ENCODE measurements at places on chromosomes 11 and 22.

DNA sequence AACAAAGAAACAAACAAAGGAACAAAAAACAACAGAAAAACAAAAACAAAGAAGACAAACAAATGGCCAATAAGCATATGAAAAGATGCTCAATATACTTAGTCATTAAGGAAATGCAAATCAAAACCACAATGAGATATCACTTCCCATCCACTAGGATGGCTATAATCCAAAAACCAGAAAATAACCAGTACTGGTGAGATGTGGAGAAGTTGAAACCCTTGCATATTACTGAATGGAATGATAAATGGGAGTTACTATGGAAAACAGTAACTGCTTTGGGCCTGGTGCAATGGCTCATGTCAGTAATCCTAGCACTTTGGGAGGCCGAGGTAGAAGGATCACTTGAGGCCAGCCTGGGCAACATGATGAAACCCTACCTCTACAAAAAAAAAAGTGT, 44.9 kb upstream of the RBFOX2 start:
- ATAC-seq = no peak

GRCh38 chr11:69035946-69036340, 12.8 kb upstream of the TPCN2 start:
- ATAC-seq = peak; percentile 51

GRCh38 chr11:29159552-29160465, 857.0 kb downstream of the KCNA4 start:
- ATAC-seq = no peak

- ATAC-seq = no peak
Observed at GRCh38 chr22:41846268-41846987, 13.5 kb downstream of the SREBF2 start.

DNA sequence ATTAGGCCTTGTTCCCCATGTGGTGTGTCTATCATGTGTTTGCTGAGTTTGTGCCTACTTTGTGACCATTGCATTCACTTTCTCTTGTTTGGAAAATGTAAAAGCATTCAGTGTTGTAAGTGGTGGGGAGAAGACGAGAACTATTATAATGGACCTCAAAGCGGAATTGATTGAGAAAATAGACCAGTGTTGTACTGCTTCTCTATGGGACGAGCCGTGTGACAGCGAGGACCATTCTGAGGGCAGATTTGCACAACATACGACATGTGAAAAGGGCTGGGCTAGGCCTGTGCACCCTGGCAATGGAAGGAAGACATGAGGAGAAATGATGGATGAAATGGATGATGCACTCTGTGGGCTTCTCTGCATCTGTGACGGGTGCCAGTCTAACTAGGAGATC, 233.5 kb downstream of the DSCAML1 start:
- no peak for ATAC-seq

- peak; percentile 69 for ATAC-seq
Observed at GRCh38 chr11:68460741-68461574, at the start of gene PPP6R3. Gene PPP6R3 (plus strand): TSS chr11:68460752. CDS start chr11:68537665, 76,913 bp downstream.

All from gastroesophageal sphincter (tissue), 4 donors.